Foreskin fibroblast (primary cell): ENCODE measurements at places on chromosomes 11 and 22.

GRCh38 chr11:113315811-113316210 lies 1.4 kb downstream of the TTC12 start:
- no peak for DNase-seq

- no peak for DNase-seq
These were observed 106.8 kb downstream of the TRIM29 start for GRCh38 chr11:120031156-120031555.

- DNase-seq, result peak; percentile 82
These were observed at the start of the genes RIBC2 and SMC1B for GRCh38 chr22:45413368-45414211. TSS of gene RIBC2 (plus strand) at chr22:45413693. CDS start at chr22:45413887, 194 bp downstream. TSS of gene SMC1B (minus strand) at chr22:45413599. CDS start at chr22:45413567, 32 bp downstream.

GRCh38 chr11:65225279-65226102 lies 36.3 kb upstream of the POLA2 start:
- DNase-seq, result peak; percentile 84

GRCh38 chr22:33385611-33386010 lies 327.4 kb upstream of the SYN3 start:
- DNase-seq, result no peak

DNA sequence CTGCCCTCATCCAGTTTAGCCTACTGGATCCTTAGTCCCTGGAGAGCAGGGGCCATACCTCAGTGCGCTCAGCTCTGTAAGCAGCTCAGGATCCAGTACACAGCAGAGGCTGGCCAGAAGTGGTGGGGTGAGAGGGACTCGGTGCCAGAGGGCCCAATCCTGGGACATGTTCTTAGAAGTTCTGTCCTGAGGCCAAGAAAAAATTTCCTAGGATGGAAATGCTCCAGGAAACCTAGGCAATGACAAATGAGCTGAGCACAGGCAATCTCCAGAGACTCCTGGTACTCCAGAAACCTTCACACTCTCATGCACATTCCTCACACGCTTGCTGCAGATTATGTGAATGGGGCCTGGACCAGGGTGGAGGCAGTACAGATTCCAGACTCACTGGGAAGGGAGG lies 89.6 kb downstream of the SERGEF start:
- no peak for DNase-seq

GRCh38 chr11:130042093-130042591 lies 27.6 kb upstream of the APLP2 start:
- DNase-seq, result peak; percentile 96

DNA sequence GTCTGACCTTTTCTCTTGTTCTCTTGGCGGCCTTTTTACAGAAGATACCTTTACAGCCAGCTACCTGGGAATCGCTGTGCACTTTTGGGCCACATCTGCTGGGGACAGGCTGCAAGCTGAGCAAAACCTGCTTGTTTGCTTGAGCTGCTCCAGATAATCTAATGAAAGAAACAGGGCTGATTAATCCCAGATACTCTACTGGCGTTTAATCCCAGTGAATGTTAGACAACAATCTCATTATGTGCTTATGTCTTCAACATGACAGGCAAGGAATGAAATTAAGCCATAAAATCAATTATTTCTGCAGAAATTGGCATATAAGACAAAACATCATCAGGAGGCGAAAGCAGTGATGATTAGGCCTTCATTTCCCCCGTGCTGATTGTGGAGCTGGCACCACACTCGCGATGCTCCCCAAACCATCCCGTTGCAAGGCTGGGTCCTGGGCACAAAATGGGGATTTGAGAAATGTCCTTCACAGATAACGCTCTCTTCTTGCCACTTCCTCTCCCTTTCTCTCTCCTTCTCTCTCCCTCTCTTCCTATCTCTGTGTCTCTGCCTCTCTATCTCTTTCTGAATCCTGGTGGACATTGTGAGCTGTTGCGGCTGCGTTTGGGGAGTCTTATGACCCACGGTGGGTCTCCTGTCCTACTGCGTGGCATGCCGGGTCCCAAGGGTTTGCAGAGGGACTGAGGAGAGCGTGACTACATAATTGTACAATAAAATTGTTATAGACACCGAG lies 1053.8 kb downstream of the TBC1D22A start:
- no peak for DNase-seq
